Nephron progenitor cell (in vitro differentiated cells): ENCODE measurements at places on chromosomes 12 and 14.
A peak's percentile ranks its signal among the peaks of the same experiment; 100 is the strongest.

- DNase-seq, result no peak
Measured at GRCh38 chr12:66786531-66787308, 107.8 kb upstream of the GRIP1 start.

DNA sequence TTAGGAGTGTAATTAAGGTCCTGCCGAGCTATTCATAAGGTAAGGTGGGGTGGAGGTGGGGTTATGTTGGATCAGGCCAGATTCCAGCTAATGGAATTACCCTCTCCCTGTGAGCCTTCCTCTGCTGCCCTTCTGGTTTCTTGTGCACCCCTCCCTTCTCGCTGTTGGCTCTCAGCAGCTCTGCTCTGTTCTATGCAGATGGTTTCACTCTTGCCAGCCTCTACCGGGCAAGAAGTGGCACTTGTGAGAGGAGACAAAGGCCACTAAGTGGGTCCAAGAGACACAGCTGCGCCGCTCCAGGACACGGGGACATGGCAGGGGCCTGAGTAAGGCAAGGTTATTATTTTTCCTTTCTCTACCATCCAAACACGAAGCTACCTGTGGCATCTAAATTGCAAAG, 334.4 kb downstream of the EMP1 start:
- DNase-seq, result no peak

DNA sequence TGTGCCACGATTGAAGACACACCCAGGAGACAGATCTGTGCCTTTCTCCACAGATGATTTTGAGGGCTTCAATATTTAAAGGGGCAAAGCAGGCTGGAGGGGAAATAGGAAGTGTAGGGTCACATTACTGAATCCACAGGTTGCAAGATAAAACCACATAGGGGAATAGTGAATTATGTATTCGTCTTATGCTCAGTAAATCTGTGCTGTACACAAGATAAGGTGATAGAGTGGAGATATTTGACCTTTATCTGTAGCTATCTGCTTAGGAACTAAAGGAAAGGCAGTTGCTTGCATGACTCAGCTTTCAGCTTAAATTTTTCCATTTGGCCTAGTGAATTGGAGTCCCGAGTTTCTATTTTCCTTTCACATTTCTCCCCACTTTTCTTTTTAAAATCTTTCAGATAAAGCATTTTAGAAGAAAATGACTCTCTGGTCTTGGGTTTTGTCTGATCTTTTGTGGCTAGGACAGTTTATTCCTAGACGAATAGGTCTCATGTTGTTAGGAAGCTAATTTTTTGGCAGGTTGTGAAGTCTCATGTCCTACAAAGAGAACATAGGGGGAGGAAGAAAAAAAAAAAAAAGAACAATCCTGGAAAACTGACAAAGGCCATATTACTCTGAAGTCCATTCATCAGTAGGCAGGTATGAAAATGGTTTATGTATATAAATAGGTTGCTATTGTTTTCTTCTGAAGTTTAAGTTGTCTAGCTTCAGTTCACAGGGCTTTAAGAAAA, 55.4 kb downstream of the FBXO33 start:
- DNase-seq, result no peak

- DNase-seq, result no peak
Measured at GRCh38 chr12:92546259-92546634, 156.5 kb upstream of the PLEKHG7 start.

GRCh38 chr14:55416866-55417265, 5.2 kb upstream of the ATG14 start:
- DNase-seq, result peak; percentile 39

- no peak for DNase-seq
Measured at GRCh38 chr12:106280106-106280505, 22.4 kb upstream of the TCP11L2 start.

- no peak for DNase-seq
Measured at GRCh38 chr12:32302218-32303173, 96.9 kb upstream of the FGD4 start.

DNA sequence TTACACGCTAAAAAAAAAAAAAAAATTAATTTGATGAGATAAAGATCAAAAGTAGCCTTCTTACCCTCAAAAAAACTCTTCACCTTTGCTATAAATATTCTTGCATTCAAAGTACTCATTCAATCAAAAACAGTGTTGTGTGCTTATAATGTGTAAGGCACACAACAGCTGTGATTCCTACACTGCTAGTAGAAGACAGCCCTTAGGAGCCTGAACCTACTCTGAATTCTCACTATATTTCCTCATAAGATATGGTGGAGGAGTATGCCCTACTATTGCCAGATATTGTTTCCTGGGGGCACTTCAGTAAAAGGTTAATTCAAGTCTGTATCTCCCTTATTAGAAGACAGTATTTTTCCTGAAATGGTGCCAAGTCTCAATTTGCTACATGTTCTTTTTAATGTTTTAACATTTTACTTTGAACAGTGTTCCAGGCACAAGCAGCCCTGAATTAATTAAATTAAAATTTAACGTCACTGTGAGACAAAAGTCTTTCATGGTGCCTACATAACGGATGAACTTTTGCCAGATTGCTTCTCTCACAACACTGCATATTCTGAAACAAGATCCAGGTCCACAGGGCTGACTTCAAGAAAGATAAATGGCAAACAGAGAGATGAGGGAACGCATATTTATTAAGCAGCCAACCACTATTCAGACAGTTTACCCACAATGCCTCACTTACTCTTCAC, 19.3 kb downstream of the PPP2R5E start:
- no peak for DNase-seq

DNA sequence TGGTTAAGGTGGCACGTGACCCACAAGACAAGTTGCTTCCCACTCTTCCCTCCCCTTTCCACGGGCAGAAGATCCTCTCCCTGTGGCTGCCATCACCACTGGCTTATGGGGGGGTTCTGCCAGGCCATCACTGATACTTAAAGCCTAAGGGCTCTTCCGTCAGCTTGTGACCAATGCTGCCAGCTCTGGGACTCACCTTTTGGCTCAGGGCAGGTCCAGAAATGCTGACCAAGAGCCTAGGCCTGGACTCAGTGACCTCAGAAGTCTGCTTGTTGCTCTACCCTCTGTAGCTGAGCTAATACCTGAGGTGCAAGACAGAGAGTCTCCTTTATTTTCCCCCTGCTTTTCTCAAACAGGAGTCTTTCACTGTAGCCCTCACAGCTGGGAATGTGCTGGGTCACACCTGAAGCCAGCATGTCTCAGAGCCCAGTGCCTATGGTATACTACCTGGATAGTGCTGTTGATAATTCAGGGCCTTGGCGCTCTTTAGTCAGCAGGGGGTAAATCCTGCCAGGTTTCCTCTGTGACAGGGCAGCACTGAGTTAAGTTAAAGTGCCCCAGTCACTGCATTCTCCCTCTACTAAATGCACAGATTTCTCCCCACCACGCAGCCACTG, 19.7 kb downstream of the FGD4 start:
- no peak for DNase-seq

GRCh38 chr12:55072083-55072482, 52.3 kb downstream of the NEUROD4 start:
- DNase-seq, result peak; percentile 27

DNA sequence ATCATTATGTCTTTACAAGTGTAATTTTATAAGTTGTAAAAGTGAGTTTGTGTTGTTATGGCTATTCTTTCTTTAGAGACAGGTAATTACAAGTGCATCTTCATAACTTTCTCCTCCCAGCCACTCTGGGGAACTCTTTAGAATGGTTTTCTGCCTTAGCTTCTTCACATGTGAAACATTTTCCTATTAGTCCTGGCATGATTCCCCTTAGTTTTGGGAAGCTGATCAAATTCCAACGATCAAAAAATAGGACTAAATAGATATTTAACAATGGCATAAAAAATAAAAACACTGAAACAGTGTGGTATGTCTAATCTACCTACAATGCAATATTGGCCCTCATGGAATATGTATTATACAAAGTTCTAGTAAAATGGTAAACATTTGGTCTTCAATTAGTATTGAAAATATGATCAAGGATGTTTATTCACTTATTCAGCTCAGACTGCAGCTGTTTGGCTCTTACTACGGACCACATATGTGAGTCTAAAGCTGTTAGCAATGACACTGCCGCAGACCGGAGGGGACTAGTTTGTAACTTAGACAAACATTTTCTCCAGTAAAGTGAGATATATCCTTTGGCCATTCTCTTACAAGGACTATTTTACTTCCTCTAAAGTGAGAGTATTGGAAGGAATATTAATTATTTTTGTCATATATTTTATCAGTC, 890.8 kb upstream of the USP15 start:
- no peak for DNase-seq

GRCh38 chr12:128661226-128661569, 162.6 kb downstream of the SLC15A4 start:
- DNase-seq, result no peak

GRCh38 chr14:102754370-102755262, 22.6 kb upstream of the TRAF3 start:
- no peak for DNase-seq

GRCh38 chr12:80472911-80473500, 29.0 kb downstream of the PTPRQ start:
- DNase-seq, result peak; percentile 20

DNA sequence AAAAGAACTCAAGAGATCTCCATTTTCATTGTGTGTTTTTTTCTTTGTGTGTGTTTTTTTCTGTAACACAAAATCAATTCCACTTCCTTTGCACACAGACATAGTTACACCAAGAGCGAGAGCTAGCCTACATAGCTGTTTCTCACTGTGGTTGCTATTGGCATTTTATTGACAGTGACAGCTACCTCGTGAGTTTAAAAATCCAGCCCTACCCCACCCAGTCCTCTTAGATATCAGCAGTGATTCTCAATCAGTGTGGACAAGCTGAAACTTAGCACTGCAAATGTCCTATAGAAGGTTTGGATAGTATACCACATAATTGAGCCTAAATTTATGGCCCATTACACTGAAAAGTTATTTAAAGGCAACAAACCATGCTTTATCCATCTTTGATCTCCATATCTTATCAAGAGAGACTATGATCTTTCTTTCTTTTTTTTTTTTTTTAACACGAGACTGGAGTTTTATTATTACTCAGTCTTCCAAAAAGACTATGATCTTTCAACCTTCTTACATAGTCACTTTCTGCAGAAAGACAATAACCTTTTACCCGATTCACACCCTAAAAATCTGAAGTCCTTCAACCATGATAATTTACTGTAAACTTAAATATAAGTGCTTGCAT, 46.8 kb downstream of the ATP2B1 start:
- DNase-seq, result no peak

GRCh38 chr14:20329355-20329754, 3.7 kb downstream of the CCNB1IP1 start:
- DNase-seq, result no peak

DNA sequence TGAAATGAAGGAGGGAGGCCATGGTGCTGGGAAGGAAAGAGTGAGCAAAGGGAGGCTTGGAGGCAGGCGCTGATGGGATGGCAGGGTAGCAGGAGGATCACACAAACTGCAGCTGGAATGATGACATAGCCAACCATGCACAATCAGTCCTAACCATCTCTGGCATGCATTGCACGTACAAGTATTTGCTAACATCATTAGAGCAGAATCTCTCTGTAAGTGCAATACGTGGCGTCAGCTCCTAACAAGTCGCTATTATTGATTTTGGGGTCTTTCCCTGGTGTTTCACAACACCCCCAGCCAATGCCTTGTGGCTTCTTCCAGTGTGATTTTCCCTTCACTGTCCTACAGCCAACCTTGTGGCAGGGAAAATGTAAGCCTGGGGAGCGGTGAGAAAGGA, 18.5 kb downstream of the BDKRB1 start:
- DNase-seq, result no peak

DNA sequence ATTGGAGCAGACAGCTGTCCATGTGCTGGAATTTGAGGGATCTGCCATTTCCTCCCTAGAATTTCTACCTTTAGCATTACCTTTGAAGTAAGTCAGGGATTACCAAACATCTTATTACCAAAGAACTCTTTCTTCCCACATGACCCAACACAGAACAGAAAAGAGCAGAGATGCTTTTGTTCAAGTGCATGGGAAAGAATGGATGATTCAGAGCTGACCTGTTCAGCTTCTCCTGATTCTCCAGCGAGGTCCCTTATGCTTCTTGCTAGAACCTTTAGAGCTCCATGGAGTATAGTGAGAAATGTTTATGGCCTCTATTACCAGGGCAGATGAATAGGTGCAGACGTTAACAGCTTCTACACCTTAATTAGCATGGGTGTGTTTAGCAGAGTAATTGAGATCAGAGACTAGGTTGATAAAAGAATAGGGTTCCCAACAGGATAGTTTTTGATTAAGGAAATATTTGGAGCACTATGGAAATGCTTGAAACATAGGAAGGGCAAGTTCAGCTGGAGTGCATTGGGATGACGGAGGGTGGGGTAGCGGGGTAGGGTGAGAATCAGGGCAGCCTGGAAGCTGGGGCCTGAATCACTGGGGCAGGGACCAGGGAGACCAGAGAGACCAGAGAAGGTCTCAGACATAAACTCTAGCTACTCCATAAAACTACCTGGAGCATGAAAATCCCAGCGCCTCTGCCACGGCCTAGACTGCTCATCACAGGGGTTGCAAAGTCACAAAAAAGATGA, 223.7 kb downstream of the CACNA1C start:
- DNase-seq, result no peak

GRCh38 chr14:24721775-24722174, 87.8 kb upstream of the GZMB start:
- no peak for DNase-seq

GRCh38 chr14:21923820-21924219, 250.2 kb upstream of the OR4E1 start:
- DNase-seq, result no peak

- no peak for DNase-seq
Measured at GRCh38 chr12:2083561-2083960, 30.8 kb downstream of the CACNA1C start.

DNA sequence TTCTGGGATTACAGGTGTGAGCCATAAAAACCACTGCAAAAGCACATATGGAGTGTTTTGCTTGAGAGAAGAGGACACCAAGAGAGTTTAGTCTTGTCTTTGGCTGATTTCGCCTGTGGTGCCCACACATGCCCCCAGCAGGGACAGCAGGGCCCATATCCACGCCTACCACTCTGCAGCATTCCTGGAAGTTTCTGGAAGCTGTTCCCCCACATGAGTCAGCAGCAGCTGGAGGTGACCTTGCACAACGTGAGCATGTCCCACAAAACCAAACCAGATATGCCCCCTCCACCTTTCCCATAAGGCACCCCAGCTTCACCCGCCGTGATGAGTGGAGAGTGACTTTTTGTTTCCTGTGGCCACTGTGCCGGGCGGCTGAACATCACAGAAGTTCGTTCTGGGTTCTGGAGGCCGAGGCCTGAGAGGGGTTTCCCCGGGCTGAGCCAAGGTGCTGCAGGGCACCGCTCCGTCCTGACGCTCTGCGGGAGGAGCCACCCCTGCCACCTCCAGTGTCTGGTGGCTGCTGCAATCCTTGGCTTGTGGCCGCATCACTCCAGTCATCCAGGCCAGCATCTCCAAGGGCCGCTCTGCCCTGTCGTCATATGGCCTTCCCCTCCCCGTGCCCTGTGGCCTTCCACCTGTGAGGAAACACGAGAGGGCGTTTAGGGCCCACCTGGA, 4.7 kb downstream of the ASPG start:
- DNase-seq, result no peak
